ENCODE measurements at places on chromosomes 16 and 17. TPM values are rescaled to one million over a fixed set of nuclear protein-coding genes. Genes with fewer than 3 reads are reported as not detected.

The PRR15L gene
- not detected for total RNA-seq

The HAS3 gene
- 0.26 TPM for total RNA-seq

The CAPNS2 gene
- total RNA-seq, result 0.51 TPM

The WSCD1 gene
- total RNA-seq, result 0.51 TPM
